ENCODE measurements at places on chromosomes 12 and 14.

GRCh38 chr12:52387859-52388258, 2.4 kb upstream of the KRT84 start:
- no peak for DNase-seq

DNA sequence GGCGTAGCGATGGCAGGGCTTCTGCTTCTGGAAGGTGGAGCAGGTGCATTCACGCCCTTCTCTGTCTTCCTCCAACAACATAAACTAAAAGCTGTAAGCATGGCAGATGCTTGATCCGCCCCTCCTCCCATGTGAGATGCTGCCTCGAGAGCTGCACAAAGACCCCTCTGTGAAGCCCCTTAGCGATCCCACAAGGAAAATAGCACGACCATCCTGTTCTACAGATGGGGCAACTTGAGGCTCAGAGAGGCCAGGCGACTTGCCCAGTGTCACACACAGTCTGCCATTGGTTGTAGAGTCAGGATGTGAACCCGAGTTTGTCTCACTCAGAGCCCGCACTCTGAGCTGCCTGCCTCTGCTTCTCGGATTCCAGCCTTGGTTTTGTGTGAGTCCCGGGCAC, 144.4 kb downstream of the SCARB1 start:
- DNase-seq = peak; percentile 46

- no peak for DNase-seq
Observed at GRCh38 chr14:103695296-103696069, 19.8 kb downstream of the XRCC3 start.

GRCh38 chr12:12016284-12017100, 54.2 kb upstream of the BCL2L14 start:
- DNase-seq = no peak

DNA sequence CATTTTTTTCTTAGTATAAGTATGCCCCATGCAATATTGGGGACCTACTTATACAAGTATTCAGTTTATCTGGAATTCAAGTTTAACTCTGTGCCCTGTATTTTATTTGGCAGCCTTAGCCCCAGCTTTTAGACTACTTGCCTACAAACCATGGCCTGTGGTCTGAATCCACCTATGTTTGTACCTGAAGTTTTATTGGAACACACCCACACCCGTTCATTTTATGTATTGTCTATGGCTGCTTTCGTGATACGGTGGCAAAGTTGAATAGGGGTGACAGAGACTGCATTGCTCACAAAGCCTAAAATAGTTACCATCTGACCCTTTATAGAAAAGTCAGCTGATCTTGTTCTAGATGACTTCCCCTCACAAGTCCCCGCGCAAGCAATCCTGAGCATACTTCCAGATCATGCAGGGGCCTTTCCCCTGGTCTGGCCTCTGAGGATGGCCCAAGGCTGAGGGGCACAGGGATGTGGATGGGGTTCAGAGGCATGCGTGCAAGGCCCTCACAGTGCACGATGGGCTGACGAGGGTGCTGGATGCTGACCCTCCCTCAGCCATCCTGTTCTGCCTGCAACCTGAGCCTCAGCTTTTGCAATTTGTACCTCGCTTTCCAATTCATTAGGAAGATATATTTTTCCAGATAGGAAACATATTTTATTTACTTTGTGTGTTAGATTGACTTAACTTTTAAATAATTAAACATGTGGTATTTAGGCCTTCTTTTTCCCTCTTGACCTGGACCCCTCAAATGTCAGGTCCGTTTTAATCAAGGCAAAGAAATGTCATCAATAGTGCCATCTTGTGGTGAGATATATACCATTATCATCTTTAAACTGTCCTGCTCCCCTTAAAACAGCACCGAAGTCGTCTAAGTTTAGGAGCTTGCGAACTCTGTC, 527.3 kb upstream of the CCDC196 start:
- DNase-seq = peak; percentile 59

DNA sequence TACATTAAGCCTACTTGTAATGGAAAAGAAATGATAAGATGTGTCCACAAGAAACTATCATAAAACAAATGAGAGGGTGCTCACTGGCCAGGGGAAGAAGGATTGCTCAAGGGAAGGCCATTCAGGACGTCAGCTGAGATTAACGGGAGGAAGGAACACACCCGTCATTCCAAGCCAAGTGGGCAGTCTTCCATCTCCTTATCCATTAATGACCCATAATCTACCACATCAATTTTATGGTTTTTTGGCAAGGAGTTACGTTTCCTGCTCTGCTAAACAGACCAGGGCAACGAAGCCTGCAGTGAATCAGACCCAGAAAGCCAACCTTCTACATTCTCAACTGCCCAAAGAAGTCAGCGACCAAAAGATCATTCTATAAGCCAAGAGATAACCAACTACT, 25.1 kb downstream of the PRKAB1 start:
- DNase-seq = no peak

DNA sequence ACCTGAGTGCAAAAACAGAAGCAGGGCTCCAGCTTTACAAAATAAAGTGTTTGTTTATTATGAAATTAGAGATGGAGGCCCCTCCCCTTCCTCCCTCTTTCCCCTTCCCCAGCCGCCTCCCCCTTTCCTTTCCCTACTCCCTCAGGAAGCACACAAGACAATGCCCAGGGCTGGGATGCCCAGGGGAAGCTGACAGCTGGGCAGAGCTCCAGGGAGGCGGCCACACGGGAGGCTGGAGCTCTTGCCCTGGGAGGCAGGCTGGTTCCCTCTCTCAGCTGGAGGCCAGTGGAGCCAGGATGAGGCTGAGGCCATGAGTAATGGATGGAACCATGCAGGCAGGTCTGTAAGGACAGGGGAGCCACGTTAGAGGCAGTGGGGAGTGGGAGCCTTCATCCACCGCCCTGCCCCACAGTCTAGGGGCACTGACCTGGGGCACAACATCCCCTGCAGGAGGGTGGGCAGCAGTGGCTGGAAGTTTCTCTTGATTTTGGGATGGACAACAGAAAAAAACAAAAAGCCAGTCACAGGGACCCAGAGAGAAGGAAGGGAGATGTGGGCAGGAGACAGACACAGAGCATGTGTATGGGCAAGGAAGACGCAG, 5.1 kb downstream of the PSMB11 start:
- DNase-seq = no peak

- no peak for DNase-seq
Observed at GRCh38 chr12:17206553-17206952, 600.6 kb upstream of the LMO3 start.

DNA sequence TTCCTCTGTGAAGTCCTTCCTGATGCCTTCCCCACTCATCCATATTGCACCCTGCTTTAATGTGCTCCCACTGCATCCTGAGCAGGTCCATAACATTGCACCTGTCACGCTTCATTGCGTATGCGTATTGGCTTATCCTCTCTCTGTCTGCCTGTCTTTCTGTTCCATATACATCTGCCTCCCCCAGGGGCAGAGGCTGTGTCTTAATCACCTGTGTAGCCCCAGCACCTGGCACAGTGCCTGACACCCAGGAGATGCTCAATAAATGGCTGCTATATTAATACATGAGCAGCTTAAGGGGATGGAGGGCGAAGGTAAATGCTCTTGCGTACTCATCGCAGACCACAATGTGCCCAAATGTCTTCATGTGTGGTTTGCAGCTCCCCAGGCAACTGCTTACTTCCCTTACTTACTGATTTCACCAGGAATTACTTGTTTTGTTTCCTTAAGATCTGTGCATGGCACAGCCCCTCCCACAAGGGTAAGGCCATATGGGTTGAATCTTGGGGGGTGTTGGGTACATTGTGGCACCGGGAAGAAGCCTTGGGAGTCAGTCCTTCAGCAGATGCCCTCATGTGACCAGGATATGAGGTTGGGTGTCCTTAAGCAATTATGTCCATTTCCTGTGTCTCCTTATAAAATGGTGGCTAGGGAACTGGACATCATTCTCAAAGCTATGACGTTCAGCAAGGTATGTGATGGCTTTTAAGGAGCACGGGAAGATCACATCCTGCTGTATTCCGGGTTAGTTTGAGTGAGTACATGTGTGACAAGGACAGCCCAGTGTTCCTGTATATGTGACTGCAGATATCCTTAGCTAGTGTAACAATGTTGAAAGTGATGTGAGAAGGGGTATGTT, 848 bp upstream of the CPNE6 start:
- DNase-seq = no peak

- no peak for DNase-seq
Observed at GRCh38 chr14:103543721-103544387, 14.9 kb downstream of the TRMT61A start.

- DNase-seq = peak; percentile 41
Observed at GRCh38 chr14:70907996-70908934, 1.0 kb downstream of the PCNX1 start.

- no peak for DNase-seq
Observed at GRCh38 chr12:120402217-120402616, 33.3 kb upstream of the MSI1 start.

- DNase-seq = no peak
Observed at GRCh38 chr12:127548123-127548553, 718.8 kb upstream of the TMEM132C start.

- DNase-seq = no peak
Observed at GRCh38 chr14:88727057-88727456, 65.7 kb downstream of the EML5 start.

- DNase-seq = no peak
Observed at GRCh38 chr12:113448873-113449272, 22.8 kb downstream of the LHX5 start.

DNA sequence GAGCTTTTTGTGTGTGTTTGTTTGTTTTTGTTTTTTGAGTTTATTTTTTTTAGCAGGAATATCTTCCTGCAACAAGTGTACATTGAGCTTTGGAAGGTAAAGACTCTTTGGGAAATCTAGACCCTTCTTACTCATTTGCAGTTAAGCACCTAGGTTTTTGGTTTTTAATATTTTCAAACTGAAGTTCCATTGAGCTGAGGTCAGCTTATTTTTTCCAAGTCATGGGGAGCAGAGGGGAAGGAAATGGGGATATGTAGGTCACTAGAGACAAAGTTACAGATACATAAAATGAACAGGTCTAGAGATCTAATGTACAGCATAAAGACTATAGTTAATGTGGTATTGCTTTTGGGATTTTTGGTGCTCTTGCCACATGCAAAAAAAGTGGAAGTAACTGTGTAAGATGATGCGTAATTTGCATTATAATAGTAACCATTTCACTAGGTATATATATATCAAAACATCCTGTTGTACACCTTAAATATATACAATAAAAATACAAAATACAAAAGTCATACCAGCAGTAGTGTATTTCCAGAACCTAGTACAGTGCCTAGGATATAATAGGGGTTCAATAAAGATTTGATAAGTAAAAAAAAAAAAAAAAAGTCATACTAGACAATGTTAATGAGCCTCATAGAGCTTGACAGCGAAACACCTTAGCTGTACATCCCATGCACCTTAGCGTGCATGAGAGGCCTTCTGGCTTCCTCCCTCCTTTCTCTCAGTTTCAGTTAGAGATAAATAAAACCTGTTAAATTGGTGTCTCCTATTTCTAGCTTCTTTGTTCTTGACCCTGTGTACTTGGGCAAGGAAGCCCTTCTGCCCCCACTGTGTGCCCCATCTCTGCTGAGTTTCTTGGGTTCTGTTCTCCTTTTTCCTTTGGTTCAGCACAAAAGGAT, 22.7 kb downstream of the CGRRF1 start:
- no peak for DNase-seq
